Neural cell (in vitro differentiated cells): ENCODE measurements at places on chromosomes 12 and 14. TPM values are rescaled to one million over a fixed set of nuclear protein-coding genes. Genes with fewer than 3 reads are reported as not detected.

DLGAP5 gene
- 1.9 and 2.0 TPM in 2 replicates for polyA plus RNA-seq

POTEM gene
- not detected in 2 replicates for polyA plus RNA-seq

RNF41 gene
- 87.9 and 108 TPM in 2 replicates for polyA plus RNA-seq

TUNAR gene
- 33.2 and 37.7 TPM in 2 replicates for polyA plus RNA-seq

RAD9B gene
- polyA plus RNA-seq: 0.68 and 0.90 TPM in 2 replicates

REM2 gene
- polyA plus RNA-seq: 28.6 and 31.1 TPM in 2 replicates

SYNDIG1L gene
- 2.0 and 2.1 TPM in 2 replicates for polyA plus RNA-seq

E2F7 gene
- 0.48 and 0.52 TPM in 2 replicates for polyA plus RNA-seq

TMEM119 gene
- polyA plus RNA-seq: not detected in 2 replicates

CCDC38 gene
- 0.16 TPM in 1 of 2 replicates, not detected in the other for polyA plus RNA-seq

KLRD1 gene
- 0.28 and 0.52 TPM in 2 replicates for polyA plus RNA-seq

ARHGEF25 gene
- polyA plus RNA-seq: 12.9 and 18.8 TPM in 2 replicates

KRT83 gene
- polyA plus RNA-seq: not detected in 2 replicates

LTBP2 gene
- polyA plus RNA-seq: 0.33 and 0.44 TPM in 2 replicates

TSPAN19 gene
- 3.5 and 4.8 TPM in 2 replicates for polyA plus RNA-seq

OTOGL gene
- polyA plus RNA-seq: 0.33 and 0.88 TPM in 2 replicates

C12orf54 gene
- polyA plus RNA-seq: not detected in 2 replicates

NKX2-1 gene
- 1.5 and 5.0 TPM in 2 replicates for polyA plus RNA-seq
